ENCODE measurements at places on chromosomes 6 and 20.

GRCh38 chr6:31811645-31812044, 3.4 kb downstream of the HSPA1L start:
- DNase-seq = no peak

GRCh38 chr20:13277663-13278295, 56.7 kb downstream of the ISM1 start:
- no peak for DNase-seq

GRCh38 chr6:45187836-45188235, 140.3 kb upstream of the RUNX2 start:
- DNase-seq = no peak

DNA sequence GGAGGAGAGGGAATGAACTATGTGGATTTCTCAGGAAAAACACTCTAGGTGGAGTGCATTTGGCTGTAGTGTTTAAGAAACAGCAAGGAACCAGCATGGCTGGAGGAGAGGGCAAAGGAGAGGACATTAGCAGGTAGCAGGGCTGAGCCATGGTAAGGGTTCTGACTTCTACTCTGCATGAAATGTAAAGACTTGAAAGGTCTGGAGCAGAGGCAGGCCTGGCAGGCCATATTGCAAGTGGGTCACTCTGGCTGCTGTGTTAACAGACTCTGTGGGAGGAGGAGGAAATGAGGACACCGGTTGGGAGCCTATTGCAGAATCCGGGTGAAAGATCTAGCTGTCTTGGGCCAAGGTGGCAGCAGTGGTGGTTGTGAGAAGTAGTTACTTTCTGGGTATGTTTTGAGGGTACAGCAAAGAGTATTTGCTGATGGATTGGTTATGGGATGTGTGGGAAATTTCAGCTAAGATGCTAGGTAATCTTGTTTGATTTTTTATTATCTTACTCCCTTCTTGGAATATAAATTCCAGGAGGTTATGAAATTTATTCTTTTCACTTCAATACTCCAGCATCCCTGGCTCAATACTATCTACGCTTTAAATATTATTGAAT, 115.9 kb upstream of the BCLAF1 start:
- no peak for DNase-seq

GRCh38 chr20:20720158-20720557, 7.7 kb upstream of the RALGAPA2 start:
- no peak for DNase-seq

DNA sequence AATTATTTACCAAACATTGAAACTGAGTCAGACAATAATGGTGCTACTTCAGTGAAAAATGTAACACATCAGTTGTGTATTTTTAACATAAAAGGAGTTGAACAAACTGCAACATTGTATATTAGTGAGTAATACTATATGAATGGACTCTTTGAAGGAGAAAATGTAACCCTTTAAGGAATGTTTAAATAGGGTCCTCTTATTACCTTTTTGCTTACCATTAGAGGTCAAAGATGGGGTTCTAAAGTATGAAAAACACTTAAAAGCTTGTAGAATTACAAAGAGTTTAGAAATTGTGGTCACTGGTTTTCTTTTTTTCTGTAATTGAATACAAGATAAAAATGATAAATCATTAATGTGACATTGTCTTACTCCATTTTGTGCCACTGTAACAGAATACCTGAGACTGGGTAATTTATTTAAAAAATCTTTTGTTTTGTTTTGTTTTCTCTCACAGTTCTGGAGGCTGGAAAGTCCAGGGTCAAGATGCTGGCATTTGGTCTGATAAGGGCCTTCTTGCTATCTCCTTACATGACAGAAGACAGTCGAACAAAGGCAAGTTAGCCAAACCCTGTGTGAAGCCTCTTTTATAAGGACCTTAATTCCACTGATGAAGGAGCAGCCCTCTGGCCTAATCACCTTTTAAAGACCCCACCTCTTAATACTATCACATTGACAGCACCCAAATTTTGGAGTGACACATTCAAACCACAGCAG, 43.2 kb downstream of the SESN1 start:
- DNase-seq = no peak

DNA sequence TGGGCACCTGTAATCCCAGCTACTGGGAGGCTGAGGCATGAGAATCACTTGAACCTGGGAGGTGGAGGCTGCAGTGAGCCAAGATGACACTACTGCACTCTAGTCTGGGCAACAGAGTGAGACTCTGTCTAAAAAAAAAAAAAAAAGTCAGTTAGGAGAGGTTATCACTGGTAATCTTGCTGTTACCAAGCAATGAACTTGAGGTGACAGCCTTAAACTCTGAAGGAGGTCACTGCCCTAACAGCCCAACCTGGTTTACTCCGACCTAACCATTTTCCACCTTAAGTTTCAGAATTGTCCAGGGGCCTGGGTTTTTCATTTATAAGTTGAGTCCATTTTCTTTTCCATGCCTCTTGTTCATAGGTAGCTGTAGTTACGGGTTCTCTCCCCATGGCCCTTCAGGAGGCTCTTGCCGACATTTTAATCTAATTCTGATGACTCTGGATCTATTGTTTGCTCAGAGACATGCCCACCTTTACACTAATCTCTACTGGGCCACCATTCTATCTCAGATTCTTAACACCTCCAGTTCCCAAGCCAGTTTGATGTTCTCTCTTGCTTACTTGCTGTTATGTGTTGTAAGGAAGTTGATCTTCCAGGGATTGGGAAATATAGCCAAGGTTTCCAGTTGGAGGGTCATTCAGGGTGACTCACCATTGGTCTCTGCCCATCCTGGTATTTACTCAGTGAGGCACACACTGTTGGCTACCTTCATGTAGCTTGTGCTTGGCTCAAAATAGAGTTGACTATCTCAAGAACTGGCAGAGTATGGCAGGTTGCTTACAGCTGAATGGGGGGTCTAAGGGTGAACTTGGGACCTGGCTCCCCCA, 29.1 kb downstream of the SHLD1 start:
- no peak for DNase-seq
